Sciatic nerve (tissue), 2 donors: ENCODE measurements at places on chromosomes 12 and 14. TPM values are rescaled to one million over a fixed set of nuclear protein-coding genes. Genes with fewer than 3 reads are reported as not detected.

DNA sequence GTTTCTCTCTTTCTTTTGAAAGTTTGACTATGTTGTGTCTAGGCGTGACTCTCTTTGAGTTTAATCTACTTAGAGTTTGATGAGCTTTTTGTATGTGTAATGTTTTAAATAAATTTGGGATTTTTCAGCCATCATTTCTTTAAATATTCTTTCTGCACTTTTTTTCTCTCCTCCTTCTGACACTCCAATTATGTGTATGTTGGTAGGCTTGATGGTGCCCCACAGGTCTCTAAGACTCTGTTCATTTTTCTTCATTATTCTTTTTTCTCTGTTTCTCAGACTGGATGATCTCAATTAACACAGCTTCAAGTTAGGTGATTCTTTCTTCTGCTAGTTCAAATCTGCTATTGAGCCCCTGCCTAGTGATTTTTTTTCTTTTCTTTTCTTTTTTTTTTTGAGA is 14.5 kb upstream of the CCND2 start:
- no peak for DNase-seq

- DNase-seq = no peak
These were observed 962.6 kb downstream of the AACS start for GRCh38 chr12:126027825-126028224.

DNA sequence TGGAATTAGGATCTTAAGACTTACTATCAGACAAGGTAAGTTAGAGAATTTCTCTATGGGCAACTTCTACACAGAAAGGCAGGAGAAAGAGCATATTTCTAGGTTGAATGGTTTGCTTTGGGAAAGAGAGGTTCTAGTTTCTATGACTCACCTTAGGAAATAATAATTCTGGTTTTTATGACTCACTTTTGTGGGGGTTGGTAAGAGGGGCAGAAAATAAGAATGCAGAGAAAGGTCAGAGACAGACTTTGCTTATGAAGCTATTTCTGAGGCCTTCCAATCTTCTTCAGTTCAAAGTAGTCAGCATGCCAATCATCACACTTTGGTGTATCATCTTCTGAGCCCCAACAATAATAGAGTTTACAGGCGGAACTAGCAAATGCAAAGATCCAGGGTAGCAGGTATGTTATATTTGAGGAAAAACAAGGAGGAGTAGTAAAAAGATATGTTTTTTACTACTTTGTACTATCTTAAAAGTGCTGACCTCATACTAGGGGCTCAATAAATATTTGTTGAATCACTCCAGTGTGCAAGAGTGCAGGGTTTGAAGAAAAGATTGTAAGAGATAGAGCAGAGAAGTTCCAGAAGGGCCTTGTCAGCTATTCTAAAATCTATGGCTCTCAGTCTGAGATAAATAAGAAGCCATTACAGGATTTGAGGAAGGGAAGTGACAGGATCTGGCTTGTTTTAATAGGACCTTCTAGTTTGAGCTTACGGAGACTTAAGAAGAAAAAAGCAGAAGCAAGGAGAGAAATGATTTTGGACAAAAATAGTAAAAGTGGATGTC is 56.7 kb upstream of the LRFN5 start:
- no peak for DNase-seq

DNA sequence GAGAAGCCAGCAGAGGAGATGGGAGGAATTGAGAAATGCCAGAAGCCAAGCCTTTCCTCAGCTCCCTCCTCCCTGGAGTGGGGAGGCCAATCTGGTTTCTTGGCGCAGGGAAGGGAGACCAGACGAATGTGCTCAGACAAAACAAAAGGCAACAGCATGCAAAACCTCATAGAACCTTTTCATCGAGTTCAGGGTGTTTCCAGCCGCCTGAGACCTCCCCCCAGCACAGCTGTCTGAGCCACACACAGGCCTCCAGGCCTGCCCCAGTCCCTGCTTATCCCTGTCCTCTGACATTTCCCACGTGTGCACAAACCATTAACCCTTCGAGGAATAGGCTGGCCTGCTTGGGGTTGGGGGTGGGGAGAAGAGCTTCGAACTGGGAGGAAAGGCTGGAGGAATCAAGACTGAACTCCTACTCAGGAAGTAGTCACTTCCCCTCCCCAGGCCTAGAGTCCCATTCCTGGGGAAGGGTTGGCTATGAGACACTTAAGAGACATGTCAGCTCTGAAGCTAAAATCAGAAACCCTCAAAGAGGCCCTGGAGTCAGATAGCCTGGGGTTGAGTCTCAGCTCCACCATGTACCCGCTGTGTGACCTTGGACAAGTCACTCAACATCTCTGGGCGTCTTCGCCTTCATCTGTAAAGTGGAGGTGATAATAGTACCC is 10.7 kb downstream of the TBX3 start:
- no peak for DNase-seq

GRCh38 chr14:88866305-88866704 is 41.9 kb downstream of the TTC8 start:
- no peak for DNase-seq

DNA sequence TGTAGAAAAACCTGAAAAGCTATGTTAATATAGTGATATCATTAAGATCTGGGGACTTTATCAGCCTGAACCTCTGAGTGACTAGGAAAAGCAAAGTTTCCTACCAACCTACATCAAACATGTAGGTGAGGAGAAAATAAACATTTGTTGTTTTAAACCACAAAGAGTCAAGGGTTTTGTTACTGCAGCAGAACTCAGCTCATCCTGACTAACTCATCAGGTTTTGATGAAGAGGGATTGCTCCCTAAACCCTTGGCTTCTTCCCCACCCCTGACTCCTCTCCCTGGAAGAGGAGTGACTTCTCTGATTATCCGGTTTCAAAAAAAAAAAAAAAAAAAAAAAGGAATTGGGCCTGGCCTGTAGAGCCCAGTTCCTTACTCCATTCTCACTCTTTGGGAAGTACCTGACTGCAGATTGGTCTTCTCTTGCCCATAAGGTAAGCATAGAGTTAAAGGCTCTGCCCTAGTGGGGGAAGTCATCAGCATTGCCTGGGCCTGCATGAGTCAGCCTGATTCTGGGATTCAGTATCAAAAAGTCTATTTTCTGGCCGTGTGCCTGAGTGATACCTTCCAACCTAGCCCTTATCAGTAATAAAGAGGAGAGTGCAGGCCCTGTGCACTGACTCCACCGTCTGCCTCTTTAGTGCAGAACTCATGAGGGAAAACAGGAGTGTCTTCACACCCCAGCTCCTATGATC is 16.9 kb downstream of the BDKRB1 start:
- no peak for DNase-seq

The RXYLT1 gene
- total RNA-seq = 18.5 TPM

The LRTM2 gene
- not detected for total RNA-seq
